ENCODE measurements at places on chromosomes 1 and 21. TPM values are rescaled to one million over a fixed set of nuclear protein-coding genes. Genes with fewer than 3 reads are reported as not detected.

GRCh38 chr1:22364764-22365163, 86.9 kb upstream of the ZBTB40 start:
- no peaks in the 10 kb centered on the region for H3K4me1 ChIP-seq
- H3K4me3 ChIP-seq: no peak overlapping the region
- no peaks in the 10 kb centered on the region for H3K36me3 ChIP-seq
- DNase-seq: no peak

DNA sequence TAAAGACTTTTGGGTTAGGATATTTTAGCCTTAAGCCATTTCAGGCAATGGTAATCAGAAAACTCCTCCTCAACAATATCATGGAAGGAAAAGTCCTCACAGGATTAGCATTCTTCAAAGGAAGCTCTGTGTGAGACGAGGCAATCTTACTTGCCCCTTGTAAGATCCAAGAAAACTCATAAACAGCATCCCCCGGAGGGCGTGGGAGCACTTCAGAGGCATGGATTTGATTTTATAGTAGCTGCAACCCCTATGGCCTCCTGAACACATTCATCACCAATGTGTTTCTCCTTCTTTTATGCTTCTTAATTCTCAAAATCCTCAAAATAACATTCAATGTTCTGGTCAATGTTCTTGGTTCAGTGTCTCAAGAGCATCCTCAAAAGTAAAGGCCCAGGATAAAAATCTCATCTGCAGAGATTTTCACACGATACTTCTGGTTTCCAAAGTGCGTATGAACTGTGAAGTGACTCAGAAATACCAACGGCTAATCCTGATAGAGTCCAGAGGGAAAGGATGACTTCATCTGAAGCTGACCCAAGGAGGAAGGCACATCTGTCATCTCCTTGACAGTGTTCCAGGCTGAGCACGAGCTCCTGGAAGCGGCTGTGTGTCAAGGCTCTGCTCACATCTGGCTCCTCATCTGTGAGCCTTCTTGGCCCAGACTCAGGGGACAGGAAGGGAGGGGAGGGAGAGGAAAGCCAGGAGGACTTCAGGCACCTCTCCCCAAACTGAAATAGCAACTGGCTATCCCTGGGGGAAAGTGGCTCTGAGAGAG, 49.3 kb upstream of the PSEN2 start:
- DNase-seq: no peak
- H3K27ac ChIP-seq: no peak overlapping the region
- H3K4me1 ChIP-seq: peaks cover 9% of the 10 kb centered on the region
- no peak overlapping the region for H3K4me3 ChIP-seq
- H3K27me3 ChIP-seq: no peaks in the 10 kb centered on the region
- H3K36me3 ChIP-seq: no peaks in the 10 kb centered on the region

The MMP23B gene
- total RNA-seq: 6.0 TPM

DNA sequence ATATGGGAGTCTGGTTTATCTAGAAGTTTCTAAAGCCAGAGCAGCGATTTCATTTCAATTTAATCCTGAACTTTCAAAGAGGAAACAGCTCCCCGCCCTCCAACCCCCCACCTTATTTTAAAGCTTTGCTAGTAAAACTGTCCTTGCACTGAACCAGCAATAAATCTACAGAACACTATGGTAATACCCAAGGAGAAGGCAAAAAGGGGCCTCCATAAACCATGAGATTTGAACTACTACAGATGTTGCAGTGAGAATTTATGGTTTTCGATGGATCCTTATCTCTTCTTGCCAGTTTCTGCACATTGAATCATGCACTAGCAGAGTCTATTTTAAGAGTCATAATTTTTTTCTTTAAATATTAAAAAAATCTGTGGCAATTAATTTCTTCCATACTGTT, 64.8 kb upstream of the BEND5 start:
- H3K4me3 ChIP-seq: no peak overlapping the region
- no peaks in the 10 kb centered on the region for H3K4me1 ChIP-seq
- H3K27ac ChIP-seq: no peak overlapping the region
- H3K27me3 ChIP-seq: no peaks in the 10 kb centered on the region
- no peaks in the 10 kb centered on the region for H3K36me3 ChIP-seq
- DNase-seq: no peak

DNA sequence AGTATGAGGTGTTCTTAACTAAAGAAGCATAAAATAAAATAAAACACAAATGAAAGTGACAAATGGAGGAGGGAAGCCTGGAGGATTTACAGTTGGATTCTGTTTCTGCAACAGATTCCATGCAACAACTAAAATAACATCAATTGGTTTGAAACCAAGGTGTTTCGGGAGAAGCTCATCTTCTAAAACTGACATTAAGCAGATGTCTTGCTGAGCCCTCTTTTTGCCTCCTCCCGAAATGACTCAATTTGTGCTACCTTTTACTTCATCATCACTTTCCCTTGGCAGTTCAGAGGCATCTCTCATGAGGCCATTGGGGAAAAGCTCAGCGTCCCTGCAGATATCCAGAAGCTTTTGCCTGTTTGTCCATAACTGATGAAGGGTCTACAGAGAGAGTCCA, 121.6 kb upstream of the ADAR start:
- no peak overlapping the region for H3K4me3 ChIP-seq
- H3K36me3 ChIP-seq: no peaks in the 10 kb centered on the region
- no peaks in the 10 kb centered on the region for H3K4me1 ChIP-seq
- no peak for DNase-seq

- H3K4me1 ChIP-seq: no peaks in the 10 kb centered on the region
- H3K36me3 ChIP-seq: no peaks in the 10 kb centered on the region
- DNase-seq: no peak
- H3K27ac ChIP-seq: no peak overlapping the region
Measured at GRCh38 chr1:169161496-169162194, 55.2 kb downstream of the ATP1B1 start.

The MATN1 gene
- total RNA-seq: not detected

The PEAR1 gene
- 0.18 TPM for total RNA-seq

The LCE4A gene
- not detected for total RNA-seq

The HES2 gene
- total RNA-seq: 0.37 TPM

The RAB7B gene
- total RNA-seq: not detected

DNA sequence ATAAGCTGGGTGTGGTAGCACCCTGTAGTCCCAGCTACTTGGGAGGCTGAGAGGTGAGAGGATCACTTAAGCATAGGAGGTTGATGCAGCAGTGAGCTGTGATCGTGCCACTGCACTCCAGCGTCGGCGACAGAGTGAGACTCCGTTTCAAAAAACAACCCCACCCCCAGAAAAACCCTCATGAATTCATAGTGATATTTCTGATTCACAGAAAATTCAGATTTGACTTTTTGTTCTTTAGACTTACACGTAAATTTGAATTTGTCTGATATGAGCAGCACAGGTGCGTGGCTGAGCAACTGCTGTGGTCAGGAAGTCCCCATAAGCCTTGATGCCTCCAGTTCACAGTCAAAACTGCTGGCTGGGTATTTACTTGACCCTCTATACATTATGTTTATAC, 10.0 kb upstream of the MORC3 start:
- H3K36me3 ChIP-seq: no peaks in the 10 kb centered on the region
- DNase-seq: no peak
- H3K4me3 ChIP-seq: no peak overlapping the region

The KRTAP22-2 gene
- not detected for total RNA-seq

The B3GALT2 gene
- not detected for total RNA-seq

The SLC9C2 gene
- not detected for total RNA-seq

The EDN2 gene
- total RNA-seq: not detected
